ENCODE measurements at places on chromosomes 2 and 18.

GRCh38 chr2:96427169-96427568 is 78.0 kb downstream of the NEURL3 start:
- no peak for DNase-seq

- DNase-seq = peak; percentile 60
These were observed 29.0 kb downstream of the LGALSL start for GRCh38 chr2:64482765-64483504.

DNA sequence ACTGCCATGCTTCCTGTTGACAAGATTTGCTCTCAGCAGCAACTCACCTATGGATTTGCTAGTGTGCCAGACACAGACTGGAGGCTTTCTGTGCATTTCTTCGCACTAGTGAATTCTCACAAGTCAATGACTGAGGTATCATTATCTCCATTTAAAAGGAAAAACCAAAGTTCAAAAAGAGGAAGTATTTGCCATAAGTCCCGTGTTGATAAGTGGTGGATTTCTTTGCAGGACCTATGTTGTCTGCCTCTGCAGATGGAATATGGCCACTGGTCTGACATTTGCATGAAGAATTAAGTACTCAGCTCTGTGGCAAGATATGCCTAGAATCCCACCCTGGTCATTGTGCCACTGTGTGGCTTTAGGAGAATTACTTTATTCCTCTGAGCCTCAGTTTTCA is 299.6 kb downstream of the PAX3 start:
- no peak for DNase-seq

GRCh38 chr2:46828491-46829230 is 86.9 kb downstream of the MCFD2 start:
- DNase-seq = no peak

Measured in EL (cell line).